NCI-H2029 treated with DMSO at 0.1 percent for 48 hours (cell line): ENCODE measurements at places on chromosomes 6 and 20.

DNA sequence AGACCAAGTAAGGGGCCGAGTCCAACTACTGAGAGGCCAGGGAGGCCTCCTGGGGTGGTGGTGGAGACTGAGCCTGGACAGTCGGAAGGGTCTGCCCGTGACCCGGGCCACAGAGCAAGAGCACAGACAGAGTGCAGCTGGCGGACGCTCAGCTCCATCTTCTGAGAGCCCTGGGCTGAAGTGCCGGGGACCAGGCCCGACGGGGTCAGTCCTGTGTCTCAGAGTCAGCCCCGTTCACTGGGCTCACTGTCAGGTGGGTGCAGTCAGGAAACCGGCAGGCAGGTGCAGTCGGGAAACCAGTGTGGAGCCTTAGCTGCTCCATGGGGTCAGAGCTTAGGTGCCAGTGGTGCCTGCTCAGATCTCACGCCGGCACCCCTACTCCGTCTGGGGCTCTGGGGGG, 76.5 kb downstream of the WDR27 start:
- DNase-seq = no peak

GRCh38 chr20:18263723-18264122, 24.6 kb upstream of the ZNF133 start:
- DNase-seq = no peak

DNA sequence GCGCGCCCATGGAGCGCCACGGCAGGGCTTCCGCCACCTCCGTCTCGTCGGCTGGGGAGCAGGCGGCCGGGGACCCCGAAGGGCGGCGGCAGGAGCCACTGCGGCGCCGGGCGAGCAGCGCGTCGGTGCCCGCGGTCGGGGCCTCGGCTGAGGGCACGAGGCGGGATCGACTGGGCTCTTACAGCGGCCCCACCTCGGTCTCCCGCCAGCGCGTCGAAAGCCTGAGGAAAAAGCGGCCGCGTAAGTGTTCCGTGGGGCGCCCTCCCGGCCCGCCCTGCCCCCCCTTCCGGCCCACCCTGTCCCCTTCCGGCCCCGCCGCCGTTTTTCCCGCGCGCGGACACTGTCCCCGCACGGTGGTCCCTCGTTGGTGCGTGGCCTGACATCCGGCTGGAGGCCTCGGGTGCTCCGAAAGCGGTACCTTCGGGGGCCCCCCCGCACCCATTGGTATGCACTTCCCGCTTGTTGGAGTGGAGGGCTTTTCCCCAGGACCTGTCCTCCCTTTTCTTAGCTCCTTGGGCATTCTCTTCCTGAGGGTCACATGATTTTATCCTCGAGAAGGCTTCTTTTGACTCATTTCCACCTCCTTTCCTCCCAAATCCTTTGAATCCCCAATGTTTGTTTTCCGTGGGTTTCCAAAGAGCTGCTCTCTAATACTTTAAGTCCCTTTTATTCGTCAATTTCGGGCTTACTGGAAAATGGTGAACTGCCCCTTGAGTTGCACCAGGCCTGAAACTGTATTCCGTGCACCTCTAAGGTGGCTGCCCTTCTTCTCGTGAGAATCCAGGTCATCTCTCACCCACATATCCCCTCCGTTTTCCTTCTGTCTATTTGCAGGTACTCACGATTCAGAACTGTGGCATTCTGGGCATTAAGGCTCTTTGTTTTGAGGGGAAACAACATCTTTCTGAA, 556 bp downstream of the PANK2 start:
- no peak for DNase-seq

DNA sequence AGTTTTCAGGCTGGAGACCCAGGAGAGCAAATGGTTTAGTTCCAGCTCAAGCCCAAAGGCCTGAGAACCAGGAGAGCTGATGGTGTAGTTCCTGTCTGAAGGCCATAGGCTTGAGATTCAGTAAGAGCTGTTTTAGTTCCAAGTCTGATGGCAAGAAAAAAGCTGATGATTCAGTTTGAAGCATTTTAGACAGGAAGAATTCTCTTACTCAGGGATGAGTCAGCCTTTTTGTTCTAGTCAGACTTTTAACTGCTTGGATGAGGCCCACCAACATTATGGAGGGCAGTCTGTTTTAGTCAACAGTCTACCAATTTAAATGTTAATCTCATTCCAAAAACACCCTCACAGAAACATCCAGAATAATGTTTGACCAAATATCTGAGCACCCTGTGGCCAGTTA, 2.5 kb downstream of the ZSCAN26 start:
- no peak for DNase-seq

DNA sequence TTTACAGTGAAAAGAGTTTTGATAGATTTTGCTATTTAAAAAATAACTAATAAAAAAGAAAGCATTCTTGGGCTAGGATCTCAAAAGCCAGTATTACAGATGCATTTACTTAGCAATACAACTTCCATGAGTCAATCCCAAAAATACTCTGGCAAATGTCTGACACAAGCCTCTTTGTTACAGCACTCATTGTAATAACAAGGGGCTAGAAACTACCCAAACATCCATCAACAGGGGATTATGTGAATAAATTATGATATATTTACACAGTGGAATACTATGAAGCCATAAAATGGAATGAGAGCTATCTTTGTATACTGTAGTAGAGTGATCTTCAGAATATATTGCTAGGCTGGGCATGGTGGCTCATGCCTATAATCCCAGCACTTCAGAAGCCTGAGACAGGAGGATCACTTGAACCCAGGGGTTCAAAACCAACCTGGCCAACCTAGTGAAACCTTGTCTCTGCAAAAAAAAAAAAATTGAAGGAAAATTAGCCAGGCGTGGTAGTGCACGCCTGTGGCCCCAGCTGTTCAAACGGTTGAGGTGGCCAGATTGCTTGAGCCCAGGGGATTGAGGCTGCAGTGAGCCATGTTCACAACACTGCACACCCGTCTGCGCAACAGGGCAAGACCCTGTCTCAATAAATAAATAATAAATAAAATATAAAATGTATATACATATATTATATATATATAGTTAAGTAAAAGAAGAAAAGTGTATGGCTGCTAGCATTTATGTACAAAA, 34.7 kb upstream of the TOP1 start:
- DNase-seq = no peak

DNA sequence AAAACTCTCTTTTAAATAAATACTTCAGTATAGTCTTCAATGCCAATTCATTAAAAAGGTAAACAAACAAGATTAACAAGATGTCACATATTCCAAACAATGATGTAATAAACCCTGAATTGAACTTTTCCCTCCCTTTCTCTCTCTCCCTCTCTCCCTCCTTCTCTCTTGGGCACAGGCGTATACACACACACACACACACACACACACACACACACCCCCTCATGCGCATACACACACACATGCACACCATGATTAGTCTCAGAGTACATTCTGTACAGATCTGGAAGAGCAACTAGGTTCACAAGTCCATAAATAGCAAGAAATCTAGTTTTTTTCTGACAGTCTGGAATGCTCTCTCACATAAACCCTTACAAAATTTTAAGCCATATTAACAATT, 128.3 kb downstream of the DST start:
- DNase-seq = no peak

DNA sequence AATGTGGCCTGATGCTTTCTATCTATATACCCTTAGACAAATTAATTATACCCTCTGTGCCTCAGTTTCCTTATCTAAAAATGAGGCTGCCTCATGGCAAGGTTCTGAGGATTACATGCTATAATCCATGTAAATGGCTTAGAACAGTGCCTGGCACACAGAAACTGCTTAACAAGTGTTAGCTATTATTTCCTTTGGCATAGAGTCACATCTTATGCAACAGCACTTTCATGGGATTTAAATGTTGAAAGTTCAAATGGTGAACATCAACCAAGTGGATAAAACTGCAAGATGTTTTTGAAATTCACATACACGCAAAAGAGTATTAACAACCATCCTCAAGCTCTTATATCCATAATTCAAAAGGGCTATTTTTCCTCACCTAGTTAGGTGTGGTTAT, 202.8 kb upstream of the JAG1 start:
- no peak for DNase-seq

DNA sequence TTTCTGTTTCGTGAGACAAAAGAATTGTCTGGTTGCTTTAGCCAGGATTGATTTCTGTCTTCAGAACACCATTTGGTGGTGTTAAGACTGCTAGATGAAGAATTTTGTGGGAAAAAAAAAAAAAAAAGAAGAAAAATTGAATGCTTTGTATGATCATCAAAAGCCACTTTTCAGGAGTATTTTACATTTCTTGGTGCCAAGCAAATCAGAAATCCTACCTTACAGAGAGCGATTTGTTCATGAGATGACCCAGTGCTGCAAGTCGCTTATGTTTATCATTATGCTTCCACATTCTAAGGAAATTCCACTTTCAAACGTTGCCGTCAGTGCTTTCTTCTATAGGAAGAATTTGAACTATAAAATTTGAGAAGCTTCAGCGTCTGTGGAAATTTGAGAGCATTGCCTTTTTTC, 228.7 kb downstream of the BCKDHB start:
- DNase-seq = no peak

GRCh38 chr6:22147921-22148776, 148.7 kb downstream of the PRL start:
- DNase-seq = peak; percentile 97

DNA sequence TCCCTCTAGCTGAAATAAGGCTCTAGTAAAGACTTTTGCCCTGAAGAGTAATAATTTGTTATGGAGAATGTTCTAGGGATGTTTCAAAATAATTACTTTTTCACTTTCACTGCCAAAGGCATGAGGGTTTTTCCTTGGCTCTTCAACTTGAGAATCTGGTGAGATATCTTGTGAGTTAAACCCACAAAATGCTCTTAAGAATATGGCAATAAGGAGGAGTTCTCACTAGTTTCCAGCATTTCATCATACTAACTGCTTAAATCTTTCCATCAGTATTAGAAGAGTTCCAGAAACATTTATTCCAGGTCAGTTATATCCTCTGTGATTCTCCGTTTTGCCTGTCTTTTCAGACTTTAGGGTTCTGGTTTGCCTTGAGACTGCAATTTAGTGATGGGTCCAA, 785.6 kb upstream of the GJE1 start:
- no peak for DNase-seq

GRCh38 chr20:59015812-59016711, 3.2 kb upstream of the TUBB1 start:
- no peak for DNase-seq

DNA sequence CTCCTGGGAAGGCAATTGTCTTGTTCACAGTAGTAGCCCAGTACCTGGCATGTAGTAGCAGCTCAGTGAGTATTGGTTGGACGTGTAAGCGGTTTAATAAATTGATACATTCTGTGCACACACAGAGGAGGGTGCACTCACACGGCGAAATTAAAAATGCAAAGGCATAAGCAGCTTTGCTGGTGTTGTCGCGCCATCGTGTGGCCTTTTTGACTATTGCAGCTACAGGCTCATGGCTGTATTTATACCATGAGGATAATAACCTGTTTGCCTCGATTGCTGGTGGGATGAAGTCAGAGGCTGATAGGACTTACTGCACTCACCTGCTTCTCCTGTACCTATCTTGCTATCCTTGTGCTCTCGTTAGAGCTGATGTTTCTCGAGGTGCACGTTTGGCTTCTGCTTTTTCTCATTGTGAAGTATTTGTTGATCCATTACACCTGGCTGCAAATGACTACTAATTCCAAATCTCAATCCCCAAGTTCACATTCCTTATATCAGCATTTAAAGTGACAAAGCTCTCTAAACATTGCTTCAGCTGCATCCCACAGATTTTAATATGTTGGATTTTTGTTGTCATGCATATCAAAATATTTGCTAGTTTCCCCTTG, 61.5 kb downstream of the TBXT start:
- DNase-seq = peak; percentile 23

DNA sequence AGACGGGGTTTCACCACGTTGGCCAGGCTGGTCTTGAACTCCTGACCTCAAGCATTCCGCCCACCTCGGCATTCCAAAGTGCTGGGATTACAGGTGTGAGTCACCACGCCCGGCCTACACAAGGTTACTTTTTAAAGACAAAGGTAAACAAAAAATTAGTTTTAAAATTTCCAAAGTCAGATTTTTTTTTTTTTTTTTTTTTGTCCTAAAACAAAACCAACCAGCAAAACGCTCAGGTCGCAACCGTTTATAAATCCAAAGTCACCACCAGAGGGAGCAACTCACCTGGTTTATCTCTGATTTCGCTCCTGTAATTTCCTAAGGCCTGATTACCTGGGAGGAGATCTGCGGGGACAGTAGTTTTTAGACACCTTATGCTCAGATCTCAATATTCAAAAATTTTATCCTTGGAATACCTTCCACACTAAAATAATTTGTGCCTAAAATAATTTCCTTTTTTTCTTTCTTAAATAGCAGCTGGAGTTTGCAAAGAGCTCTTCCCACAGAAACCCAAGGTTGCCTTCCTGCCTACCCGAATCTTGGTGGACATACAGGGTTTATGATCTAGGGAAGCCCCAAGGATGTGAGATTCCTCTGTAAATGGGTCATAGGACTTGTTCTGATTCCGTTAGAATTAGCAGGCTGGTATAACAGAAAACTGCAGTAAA, 19.8 kb upstream of the TREM1 start:
- peak; percentile 86 for DNase-seq

GRCh38 chr20:23867152-23867776, 12.3 kb downstream of the CST5 start:
- no peak for DNase-seq

DNA sequence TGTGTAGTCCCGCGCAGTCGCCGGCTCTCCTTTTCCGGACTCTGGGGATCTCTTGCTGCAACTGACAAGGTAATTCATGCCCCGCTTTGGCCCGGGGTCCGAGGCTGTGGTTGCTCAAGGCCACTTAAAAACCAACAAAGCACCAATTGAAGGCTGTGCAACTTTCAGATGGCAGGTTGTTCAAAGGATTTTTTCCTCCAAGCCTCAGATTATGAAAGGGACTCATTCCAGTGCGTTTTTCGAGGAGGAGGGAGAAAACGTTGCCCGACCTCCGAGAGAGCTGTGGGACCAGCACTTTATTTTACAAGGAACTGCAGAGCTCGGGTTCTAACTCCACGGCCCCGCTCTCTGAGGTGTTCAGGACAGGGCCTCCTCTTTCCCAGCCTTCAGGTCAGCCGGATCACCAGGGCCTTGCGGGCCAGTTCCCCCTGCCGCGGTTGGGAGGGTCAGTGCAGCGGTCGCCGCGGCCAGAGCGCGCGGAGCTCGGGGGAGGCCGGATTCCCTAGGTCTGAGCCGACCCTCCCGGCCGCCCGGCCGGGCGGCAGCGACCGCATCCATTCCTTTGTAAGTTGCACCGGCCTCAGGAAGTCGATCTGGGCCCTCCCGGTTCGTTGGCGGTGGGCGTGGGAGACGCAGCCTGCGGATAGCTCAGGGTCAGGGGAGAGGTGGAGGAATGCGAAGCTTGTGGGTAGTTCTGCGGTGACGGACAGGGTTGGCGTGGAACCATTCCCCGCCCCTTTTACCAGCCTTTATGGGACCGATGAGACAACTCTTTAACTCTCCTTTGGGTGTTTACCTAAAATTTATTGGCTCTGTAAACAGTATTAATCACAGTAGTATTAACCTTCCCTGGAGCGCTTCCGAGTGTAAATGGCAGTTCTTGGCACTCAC, 1.6 kb downstream of the UTRN start:
- no peak for DNase-seq

- peak; percentile 77 for DNase-seq
Observed at GRCh38 chr20:32017711-32018251, 7.5 kb downstream of the CCM2L start.

DNA sequence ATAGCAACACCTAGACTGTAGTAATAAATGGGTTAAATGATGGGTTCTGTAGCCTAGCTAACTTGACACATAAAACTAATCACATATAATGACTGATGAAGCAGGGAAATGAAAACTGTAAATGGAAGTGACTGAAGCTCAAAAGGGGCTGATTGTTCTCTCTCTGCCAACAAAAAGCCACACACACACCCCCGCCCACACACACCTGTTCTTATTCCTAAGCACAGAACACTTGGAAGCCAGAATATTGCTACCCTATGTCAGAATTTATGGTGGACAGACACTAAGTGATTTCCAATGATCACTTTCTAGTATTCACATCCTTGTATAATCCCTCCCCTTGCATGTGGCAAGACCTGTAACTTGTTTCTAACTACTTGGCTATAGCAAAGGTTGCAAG, 603.5 kb downstream of the UTRN start:
- no peak for DNase-seq
